ENCODE measurements at places on chromosomes 4 and X. TPM values are rescaled to one million over a fixed set of nuclear protein-coding genes. Genes with fewer than 3 reads are reported as not detected.

DNA sequence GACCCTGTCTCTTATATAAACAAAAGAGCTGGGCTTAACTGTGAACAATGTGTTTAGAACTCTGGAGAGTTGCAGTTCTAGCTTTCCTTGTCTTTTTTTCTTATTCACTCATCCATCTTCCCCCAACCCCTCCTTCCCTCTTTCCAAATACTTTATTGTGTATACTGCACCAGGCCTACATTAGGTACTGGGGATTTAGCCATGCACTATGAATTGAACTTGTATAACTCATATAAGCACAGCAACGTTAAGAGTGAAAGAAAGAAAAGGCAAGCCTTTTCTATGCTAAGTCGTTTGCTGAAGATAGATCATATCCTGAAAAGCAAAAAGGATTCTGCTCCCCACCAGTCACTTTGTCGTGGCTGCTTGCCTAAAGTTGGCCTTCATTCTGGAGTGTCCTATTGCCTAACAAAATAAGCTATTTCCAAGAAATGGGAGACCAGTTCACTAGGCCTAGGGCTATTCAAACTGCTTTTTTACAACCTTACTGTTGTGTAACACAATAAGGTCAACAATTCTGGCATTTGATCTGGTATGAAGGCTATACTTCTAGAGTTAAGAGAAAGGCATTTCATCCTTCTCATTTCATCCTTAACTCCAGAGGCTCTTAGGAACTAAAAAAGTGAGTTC lies 32.2 kb downstream of the CCNI start:
- DNase-seq: no peak

DNA sequence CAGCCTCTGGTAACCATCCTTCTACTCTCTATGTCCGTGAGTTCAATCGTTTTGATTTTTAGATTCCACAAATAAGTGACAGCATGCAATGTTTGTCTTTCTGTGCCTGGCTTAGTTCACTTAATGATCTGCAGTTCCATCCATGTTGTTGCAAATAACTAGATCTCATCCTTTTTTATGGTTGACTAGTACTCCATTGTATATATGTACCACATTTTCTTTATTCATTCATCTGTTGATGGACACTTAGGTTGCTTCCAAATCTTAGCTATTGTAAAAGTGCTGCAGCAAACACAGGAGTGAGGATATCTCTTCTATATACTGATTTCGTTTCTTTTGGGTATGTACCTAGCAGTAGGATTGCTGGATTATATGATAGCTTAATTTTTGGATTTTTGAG lies 140.9 kb downstream of the MID1 start:
- DNase-seq: no peak

GRCh38 chr4:17098401-17098800 lies 200.0 kb upstream of the LDB2 start:
- no peak for DNase-seq

DNA sequence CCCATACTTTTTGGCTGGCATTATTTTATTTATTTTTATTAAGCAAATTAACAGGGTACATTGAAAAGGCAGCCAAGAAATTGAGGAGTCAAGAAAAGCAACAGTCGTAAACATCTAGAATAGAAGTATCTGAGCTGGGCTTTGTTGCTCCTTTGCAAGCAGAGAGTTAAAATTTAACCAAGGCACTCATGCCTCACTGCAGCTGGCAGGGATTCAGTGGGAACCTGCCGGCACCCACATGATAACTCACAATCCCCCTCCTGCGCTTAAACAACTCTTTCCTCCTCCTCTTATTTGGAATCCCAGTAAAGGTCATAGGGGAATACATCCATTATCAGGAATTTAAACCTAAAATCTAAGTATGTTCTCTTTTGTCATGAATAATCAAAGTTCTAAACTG lies 115.5 kb downstream of the SOX3 start:
- no peak for DNase-seq

DNA sequence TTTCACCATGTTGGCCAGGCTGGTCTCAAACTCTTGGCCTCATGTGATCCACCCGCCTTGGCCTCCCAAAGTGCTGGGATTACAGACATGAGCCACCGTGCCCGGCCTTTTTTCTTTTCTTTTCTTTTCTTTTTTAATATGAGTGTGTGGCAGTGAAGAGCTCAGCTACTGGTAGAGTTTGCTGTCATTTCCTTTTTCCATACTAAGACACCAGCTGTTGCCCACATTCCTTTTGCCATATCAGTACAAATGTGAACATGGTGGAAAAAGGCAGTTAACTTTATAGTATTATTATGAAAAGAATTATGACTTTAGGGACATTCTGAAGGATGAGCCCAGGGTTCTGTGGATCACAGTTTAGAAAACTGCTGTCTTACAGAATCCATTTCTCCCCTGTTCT lies 69.8 kb downstream of the EGF start:
- DNase-seq: no peak

Gene C4orf54
- total RNA-seq: not detected

Gene ADGRA3
- 1.3 TPM for total RNA-seq

Gene NEIL3
- total RNA-seq: 40.5 TPM

Gene UGT8
- total RNA-seq: 0.63 TPM

Gene FAM193A
- 30.0 TPM for total RNA-seq

Gene CT45A1
- total RNA-seq: not detected
